ENCODE measurements at places on chromosomes 3 and 15.

DNA sequence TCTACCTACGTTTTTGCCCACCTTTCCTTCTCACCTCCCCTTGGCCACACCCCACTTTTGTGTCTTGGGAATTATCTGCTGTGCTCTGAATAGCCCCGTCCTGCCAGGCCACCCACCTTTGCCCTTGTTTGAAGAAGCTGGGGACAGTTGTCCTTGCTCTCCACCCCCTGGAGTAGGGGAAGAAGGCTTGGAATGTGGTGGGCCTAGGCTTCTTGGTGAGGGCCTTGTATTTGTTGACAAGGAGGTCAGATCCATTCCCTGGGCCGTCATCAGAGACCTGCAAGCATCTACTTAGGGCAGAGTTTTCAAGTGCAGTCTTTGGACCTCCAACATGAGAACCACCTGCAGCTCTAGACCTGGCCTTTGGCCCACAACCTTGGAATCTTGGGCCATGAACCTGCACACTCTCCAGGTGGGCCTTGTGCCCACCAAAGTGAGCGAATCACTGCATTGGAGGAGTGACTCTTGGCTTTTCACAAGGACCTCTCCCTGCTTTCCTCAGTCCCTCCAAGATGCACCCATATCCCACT is 160.6 kb downstream of the APBA2 start:
- DNase-seq, result no peak

- no peak for DNase-seq
These were observed 1.1 kb upstream of the OR4F15 start for GRCh38 chr15:101810876-101811275.

GRCh38 chr3:179460260-179460659 is 9.0 kb upstream of the GNB4 start:
- no peak for DNase-seq

- no peak for DNase-seq
These were observed 195.9 kb upstream of the DPH6 start for GRCh38 chr15:35741881-35742280.

DNA sequence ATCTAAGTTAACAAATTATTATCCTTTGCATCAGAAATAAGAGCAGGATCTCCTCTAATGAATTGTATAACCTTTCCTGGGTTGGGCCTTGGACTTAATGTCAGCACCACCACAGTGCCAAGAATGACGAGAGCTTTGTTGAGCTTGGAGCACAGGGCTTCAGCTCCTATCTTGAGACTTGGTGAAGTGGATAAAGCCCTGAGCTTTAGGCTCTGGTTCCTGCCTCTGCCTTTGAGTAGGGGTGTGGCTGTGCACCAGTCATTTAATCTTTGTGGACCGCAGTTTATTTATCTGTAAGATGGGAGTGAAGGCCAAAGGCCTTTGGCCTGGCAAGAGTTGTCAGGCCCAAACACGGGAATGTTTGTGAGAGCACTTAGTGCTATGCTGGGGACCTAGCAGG is 162.2 kb downstream of the VGLL4 start:
- DNase-seq, result no peak

- DNase-seq, result no peak
These were observed 40.9 kb upstream of the RYK start for GRCh38 chr3:134291319-134292254.

Data from GM20000 (cell line).